ENCODE measurements at places on chromosomes 16 and 17.

- no peak for DNase-seq
Observed at GRCh38 chr16:81723098-81723723, 55.9 kb upstream of the PLCG2 start.

DNA sequence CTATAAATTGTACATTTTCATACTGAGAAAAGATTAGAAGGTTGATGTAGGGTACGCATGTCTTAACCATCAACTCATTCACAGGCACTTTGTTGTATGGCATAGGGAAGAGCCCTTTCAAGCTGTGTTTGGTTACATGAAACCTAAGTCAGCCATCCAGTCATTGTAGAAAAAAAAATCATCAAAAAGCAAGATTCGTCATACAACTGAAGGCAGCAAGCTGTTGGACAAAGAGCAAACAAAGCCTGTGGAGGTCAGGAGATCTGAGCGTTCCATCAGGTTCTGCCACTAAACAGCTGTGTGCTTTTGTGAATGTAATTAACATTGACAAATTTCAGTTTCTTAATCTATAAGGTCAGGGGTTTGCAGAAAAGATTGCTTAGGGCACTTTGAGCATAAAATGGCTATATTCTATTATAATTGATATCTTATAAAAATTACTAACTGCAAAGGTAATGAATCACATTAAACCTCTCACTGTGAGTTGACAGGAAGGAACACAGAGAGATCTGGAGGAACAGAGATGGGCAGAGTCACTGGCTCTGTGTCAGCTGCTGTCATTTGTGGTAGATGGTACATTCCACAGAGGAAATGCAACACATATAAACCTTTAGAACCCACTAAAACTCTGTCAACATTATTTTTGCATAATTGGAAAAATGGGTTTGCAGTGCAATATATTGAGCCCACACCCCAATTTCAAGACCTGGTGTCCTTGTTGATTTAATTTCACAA is 66.3 kb upstream of the MYOCD start:
- DNase-seq = no peak

DNA sequence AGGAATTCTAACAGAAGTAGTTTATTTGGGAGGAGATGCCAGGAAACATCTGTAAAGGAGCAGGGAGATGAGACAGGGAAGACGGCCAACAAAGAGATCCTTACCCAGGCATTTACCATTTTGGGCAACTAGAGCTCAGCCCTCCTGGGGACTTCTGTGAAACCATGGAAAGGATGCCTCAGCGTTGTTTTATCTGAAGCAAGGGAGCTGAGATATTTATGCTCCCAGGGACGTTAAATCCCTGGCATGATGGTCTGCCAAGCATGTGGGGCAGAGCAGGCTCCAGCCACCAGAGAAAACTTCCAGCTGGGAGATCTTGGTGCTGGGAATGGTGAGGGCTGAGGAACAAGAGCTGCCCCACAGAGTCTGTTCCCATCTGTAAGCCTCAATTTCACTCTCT is 114.8 kb upstream of the FOXF1 start:
- DNase-seq = no peak

- DNase-seq = no peak
Observed at GRCh38 chr17:66714046-66715023, 120.6 kb upstream of the CACNG5 start.

DNA sequence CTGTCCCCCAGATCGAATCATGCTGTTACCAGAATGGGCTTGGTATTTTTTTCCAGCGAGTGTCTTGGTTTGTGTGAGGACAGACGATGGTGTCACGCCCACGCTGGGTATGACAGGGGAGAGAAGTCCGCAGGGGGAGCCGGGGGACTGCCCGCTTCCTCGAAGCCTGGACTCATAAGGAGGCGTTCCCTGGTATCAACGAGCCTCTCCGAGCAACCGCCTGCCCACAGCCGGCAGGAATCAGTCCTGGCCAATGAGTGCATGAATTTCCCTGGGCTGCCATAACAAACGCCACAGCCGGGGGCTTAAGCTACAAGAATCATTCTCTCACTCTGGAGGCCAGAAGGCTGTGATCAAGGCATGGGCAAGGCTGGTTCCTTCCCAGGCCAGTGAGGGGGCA is 26.1 kb upstream of the JPH3 start:
- no peak for DNase-seq

DNA sequence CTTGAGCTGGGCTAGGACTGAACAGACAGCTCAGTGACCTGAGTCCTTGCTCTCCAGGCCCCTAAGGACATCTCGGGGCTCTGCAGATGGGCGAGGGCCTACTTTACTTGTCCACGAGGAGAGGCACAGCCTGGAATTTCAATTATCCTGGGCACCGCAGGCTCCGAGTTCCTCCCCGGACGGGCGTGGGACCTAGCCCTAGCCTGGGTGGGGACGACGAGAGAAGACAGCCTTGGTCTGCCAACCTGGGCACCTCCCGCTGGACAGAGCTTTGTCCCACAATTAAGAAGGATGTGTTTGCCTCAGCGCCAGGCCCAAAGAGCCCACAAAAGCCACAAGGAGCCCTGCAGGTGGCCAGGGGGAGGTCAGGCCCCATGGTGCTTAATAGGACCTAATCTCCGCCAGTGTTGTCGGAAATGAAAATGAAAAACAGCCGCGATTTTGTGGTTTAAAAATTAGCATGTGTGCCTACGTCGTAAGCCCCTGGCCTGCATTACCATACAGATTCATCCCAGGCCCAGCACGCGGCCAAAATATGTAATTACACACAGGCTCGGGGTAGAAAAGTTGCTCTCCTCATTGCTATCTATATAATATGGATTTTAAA is 51.4 kb upstream of the LHX1 start:
- no peak for DNase-seq

DNA sequence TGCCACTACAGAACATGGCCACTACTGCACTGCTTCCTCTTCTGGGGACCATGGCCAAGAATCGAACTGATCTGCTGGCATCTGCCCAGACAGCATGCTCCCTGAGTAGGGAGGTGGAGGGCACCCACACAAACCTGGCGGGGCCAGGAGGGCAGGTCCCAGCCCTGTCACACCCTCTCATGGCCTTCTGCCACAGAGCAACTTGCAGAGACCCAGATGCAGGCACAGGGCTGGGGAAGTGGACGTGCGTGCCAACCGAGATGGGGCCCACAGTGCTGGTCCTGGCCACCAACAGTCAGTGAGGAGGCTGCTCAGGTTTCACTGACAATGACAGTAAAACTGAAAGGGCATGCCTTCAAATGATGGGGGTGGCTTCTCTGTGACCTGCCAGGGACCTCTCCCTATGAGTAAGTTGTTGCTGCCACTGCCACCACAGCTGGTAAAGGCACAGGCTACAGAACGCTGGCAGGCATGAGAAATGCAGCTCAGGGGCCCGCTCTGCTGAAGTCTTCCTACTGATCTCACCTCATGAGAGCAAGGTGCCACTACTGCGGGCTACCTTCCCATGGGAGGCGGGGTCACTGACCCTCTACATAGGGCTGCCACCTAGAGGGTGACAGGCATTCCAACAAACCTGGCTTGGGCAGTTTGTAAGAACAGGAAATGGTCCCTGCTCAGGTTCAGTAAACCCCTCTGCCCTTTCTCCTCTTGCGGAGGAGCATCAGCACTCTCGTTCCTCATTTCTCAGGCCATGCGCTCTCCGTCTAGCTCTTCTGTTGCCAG is 15.5 kb downstream of the HIC1 start:
- no peak for DNase-seq

DNA sequence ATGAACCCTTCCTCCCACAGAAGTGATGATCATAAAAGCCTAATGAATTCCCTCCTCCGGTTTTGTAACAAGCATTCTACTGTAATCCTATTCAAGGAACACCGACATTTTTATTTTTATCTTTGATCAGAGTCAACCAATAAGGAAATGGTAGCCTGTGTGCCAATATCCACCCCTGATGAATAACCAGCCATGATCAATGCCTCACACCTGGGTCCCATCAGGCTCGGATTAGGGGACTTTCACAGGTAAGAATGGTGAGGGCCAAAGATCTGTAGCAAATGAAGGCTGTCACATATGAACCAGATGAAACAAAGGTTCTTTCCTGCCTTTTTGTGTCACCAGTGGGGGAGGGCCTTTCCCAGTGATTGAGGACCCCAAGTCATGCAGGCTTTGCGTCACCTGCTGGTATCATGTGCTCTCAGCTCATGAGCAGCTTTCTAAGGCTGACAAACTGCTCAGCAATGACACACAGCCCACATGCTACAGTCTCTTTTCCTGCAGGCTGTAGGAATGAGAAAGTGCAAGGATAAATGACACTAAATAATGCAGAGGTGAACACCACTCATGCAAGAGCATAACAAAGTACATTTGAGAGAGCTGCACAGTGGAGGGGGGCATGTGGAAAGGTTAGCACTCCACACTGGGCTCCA is 34.9 kb downstream of the TOM1L2 start:
- no peak for DNase-seq

DNA sequence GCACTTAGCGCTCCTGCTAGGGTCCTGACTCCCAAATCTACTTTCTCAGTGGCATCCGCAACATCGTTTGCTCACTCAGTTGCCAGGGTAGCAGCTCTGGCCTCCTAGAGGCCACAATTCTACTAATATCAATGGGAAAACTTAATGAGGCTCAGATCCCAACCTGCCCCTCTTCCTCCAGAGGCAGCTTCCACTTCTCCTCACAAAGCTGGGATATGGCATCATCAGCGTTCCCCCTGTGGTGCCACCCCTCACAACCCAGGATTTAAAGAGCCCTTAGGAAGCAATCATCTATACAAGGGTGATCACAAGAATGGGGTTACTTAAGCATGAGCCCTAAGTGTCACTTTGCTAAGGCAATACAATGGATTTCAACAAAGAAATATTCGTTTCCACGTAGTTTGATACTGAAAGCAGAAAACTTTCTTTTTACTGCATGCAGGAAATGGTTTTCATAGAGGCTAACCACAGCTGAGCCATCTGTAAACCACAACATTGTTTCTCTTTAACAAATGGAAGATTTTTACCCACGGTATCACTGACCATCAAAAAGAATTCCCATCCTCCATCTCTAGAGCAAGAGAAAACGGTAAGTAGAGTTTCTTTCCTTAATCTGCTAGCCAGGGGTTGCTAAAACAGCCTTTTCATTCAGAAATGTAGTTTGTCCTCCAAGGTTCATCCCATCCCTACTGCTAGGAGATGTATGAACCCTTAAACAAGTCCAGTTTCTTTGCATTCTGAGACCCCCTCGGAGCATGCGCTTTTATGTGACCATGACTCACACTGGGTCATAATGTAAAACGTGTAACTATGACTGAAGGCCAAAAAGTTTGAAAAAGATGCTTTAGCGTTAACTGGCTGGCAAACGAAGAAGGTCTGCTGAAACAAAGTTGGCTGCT is 68.3 kb upstream of the BCAR1 start:
- no peak for DNase-seq

GRCh38 chr16:54199487-54200160 is 87.0 kb downstream of the IRX3 start:
- no peak for DNase-seq

DNA sequence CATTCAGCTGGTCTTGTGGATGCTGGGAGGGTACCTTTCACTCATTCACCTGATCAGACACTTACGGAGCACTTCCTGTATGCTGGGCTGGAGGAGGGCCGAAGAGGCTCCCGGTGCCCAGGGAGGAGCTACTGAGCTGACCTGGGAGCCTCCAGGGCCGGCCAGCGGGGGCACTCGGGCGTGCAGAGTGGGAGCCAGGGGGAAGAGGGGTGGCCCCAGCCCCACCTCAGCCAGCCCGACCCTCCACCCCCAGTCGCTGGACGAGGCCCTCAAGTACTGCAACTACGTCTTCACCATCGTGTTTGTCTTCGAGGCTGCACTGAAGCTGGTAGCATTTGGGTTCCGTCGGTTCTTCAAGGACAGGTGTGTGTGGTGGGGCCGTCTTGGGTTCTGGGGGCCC is 10.3 kb downstream of the TPSG1 start:
- no peak for DNase-seq

DNA sequence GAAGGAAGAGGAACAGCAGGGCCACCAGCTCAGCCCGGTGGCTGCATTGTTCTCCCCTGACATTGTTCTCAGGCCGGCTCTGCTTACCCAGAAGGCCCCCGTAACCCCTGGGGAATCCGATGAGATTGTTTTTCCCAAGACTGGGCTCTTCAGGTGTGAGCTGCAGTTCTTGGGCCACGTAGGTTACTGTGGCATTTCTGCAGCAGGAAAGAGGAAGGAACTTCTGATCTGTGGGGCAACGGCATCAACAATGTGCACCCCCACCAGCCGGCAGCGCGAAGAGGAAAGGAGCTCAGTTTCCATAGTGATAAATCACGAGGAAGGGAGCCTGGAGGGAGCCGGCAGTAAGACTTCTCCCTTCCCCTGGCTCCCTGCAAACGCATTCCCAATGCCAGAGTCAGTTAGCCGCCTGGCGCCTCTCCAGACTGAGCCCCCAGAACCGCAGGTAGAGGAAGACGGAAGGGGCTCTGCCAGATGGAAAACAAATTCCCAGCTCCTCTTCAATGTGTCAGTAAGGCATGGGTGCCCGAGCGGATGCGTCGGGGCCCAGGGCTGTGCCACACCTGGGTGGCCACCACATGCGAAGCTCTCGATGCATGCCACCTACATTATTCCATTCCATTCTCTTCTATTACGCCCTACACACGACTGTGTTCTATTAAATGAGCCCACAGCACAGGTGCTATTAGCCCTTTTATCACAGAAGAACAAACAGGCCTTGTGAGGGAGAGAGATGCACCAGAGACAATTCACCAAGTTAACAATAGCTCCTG is 21.5 kb upstream of the PECAM1 start:
- no peak for DNase-seq

DNA sequence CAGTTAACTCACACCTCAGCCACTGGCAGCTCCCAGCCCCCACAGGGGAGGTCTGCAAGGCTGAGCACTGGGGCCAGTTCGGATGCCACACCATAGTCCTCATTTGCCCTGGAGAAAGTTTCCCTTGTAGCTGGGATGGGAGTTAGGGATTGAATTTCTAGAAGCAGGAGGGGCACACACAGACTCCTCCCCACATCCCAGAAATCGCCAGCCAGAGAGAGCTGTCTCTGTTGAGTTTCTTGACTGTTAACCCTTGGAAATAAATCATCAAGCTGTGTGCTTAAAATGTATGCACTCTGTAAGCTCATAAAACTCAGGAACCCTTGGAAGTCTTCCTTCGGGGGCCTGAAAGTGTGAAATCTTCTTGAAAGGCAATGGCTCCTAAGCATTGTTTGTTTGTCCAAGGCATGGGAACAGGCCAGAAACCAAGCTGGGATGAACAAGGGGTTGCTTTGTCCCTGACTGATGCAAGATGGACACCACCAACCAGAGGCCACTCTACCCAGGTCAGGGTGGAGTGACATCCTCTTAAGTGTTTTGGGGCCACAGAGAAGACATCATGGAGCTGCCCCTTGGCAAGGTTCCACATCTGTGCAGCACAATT is 394 bp upstream of the PRM3 start:
- DNase-seq = no peak

DNA sequence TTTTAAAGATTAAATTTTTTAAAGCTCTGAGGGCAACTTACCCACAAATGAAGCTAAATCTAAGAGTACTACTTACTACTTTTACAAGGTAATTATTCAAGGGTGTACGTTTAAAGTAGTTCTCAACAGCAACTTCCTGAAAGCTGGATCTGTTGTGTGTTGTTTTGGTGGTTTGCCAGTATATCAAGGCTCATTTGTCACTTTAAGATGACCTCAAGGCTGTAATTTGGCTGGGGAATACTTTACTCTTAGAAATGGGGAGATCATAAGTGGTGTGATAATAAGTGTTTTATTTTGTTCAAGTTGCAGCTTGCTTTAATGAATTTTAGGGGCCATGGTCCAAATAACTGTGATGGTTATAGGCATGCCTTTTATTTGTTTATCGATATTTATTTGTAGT is 30.4 kb downstream of the AP2B1 start:
- DNase-seq = no peak

GRCh38 chr16:66706506-66706880 is 9.9 kb upstream of the CMTM4 start:
- no peak for DNase-seq

- no peak for DNase-seq
Observed at GRCh38 chr17:7745748-7746470, 28.4 kb downstream of the DNAH2 start.
